ENCODE measurements at places on chromosomes 6 and 20.

GRCh38 chr6:151060096-151060765 lies 179.5 kb upstream of the AKAP12 start:
- DNase-seq: no peak

DNA sequence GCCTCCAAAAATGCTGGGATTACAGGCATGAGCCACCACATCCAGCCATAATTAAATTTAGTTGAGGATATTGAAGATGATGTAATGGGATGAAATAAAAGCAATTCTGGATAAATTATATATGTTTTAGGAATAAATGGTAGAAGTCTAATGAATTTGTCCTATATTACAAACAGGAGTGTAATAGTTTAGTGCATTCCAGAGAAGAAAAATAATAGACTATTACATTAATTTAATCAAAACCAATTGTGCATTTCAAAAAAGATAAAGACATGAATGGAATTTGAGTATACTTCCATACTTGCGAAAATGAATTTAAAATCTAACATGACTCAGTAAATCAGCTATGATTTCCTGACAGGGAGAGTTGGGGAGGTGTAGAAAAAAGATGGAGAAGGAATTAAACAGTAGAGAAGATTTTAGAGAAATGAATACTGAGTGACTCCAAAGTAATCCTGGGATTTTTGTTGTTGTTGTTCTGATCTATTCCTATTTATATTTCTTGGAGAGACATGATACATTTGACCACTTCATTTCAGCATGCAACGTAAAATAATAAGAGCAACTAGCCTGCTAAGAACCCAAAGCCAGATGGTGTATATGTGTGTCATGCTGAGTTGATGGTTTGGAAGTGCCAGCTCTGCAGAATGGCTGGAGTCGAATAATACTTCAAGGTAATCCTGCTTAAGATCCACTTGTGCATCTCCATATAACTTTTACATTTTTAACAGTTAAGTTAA lies 67.4 kb downstream of the AIG1 start:
- no peak for DNase-seq

DNA sequence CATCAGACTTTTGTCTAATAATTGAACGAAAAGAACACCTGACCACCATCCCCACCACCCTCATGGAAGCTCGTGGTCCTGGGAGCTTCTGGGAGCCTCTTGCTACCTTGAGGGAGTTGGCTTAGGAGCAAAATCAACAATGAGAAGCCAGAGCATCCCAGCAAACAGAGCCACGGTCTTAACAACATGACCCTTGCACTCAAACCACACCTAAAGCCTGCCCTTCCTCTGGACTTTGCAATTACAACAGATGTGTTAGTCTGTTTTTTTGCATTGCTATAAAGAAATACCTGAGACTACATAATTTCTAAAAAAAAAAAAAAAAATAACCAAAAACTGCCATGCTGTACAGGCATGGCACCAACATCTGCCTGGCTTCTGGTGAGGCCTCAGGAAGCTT lies 9.5 kb upstream of the RBM24 start:
- DNase-seq: no peak

DNA sequence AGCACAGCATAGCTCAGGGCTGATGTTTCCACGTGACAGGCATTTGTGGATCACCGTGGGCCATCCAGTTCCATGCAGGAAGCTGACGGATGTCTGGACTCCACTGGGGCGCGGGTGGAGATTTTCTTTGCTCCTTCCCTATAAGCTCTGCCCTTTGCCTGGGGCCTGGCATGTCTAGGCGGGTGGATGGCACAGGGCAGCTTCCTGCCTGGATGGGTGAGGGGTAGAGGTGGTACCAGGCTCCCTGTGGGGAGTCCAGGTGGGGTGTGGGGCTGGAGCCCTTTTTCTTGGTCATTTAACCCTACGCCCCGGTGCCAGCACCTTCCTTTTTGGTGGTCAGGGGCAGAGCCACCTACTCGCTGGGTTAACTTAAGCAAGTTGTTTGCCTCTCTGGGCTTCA lies 10.4 kb downstream of the FAM110A start:
- no peak for DNase-seq

DNA sequence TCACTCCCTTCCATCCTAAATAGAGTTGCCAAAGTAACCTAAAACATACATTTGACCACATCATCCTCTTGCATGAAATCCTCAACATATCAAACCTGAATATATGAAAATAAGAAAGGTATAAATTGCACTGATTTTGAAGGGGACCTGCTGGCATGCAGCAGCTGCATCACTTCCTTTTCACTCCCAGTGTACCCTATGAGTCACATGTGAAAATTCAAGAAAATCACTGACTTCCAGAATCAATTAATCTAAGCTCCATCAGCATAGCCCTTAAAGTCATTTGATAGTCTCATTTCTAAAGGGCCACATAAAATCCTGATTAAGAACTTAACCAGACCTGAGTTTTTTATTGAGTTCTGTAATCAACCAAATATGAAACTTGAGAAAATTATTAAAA lies 24.3 kb downstream of the SNX14 start:
- no peak for DNase-seq

GRCh38 chr6:161271343-161272030 lies 2.4 kb downstream of the AGPAT4 start:
- no peak for DNase-seq

DNA sequence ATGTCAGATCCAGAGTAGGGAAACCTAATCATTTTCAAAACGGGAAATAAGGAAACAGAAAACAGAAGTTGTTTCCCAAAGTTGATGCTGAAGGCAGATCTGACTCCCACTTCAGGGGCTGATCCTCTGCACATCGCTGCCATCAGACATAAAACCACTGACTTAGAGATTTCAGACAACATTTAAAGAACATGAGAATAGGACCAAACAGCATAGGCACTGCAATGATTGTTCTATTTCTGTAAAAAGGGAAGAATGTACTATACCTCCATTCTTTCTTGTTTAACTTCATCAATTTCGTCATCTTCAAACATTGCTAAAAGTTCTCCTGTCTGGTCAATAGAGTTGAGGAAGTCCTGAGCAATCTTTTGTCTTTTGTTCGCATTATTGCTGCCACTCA lies 324.7 kb upstream of the RUNX2 start:
- no peak for DNase-seq
